ENCODE measurements at places on chromosomes 7 and 10.

DNA sequence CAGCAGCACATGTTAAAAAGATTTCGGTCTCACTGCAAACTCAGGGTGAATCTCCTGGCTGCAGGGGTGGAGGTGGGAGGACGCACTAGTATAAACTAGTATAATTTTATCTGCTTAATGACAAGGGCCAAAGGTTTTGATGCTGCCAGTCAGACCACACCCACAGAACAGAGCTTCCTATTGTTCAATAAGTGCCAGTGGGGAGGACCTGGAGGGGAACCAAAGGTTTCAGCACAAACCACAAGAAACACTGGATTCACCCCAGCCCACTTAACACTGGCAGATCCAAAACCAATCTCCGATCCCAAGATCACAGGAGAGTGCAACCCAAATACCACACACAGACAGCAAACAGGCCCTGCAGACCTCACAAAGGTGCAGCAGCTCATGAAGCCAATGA is 6.6 kb downstream of the VOPP1 start:
- no peak for DNase-seq

GRCh38 chr7:100154651-100155491 is 3.7 kb downstream of the TRAPPC14 start:
- no peak for DNase-seq

GRCh38 chr7:126436213-126436868 is 816.4 kb downstream of the GRM8 start:
- DNase-seq, result no peak

DNA sequence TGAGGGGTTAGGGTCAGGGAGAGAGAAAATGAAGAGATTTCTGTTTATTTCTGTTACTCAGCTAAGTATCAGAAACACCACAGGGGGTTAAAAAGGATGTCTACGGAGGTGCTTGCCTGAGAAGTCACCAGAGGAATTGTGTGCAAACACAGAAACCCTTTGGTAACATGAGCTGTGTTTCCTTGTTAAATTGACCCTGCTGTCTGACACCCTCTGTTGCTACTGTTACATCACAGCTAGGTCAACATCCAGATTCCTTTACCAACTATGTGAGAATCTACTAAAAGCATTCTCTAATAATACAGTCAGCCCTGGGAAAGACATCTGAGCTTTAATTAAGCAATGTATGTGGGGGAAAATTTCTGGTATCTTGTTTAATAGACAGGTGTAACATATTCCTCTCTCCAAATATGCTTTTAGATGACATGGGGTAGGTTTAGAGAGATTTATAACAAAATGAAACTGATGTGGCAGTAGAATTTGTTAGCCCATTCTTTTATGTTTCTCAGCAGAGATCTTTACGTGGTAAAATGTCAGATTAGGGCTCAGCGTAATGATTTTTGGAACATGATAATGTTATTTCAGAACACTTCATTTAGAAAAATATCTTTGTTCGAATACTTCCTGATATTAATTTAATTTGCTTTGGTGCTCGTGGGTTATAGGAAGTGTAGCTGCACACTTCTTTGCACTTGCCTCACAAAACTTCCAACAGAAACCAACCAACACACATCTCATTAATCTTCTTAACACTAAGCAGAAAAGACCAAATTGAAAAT is 168.0 kb upstream of the AHR start:
- DNase-seq, result no peak

DNA sequence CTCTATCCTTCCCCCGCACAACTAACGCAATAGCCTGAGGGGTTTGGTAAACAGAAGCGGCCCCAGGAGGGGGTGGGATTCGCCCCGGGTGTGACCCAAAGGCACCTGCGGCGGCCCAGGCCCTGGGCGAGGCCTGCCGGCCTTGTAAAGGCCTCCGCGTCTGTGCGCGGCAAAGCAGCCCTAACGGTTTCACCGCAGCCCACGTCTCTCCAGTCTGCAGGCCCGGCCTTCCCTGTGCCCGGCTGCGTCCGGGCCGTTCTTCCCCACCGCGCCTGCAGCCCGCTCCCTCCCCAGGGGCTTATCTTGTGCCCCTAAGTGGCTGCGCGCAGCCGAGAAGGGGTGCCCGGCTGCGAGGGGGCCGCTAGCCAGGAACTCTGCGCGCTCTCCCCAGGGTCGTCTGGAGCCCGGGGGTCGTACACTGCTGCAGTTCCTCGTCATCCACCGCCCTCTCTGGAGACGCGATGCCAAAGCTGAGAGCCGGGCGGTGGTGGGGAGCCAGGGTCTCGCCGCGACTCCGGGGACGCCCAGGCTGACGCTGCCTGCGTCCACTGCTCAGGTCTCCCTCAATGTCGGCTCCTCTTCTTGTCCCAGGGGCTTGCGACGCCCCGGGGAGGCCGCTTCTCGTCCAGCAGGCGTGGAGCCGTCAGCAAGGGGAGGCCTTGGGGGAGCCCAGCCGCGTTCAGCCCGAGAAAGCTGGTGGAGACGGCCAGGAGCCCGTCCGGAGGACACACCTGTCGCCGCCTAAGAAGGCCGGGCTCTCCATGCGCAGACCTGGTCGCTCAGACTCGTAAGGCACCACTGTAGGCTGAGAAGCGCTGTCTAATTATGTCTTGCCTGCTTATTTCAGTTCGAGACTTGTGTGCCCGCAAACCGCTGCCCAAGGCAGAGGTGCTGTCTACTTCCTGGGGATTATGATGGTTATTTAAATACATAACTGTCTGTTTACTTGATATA is 132.3 kb downstream of the SPAG6 start:
- DNase-seq, result no peak

DNA sequence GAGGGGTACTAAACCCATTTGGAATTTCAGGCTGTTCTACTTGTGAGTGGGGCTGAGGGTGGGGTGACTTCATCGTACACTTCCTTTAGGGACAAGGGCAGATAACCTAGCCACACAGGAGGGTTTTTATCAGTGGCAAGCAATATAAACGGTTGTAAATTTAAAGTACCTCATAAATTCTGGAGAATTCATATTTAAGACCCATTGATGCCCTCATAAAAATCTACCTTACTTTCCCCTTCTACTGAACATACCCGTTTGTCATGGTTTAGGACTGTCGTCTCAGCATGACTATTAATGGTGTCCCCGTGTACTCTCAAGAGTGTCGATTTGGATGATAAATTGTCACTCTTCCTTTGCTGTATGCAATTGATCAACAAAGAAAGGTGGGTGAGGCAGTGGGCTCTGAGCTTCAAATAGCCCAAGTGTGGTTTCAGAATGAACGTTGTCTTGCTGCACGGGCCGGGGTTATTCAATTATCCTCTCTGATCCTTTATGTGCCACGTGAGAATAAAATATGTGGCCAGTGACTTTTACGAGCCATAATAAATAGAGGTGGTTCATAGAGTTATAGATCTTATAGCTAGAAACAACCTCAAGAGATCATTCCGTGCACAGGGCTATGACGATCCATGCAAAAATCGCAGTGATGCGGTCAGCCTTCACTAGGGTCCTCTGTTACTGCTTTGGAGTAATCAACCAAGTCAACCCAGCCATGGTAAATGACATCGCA is 82.2 kb downstream of the FAM107B start:
- DNase-seq, result no peak

- DNase-seq, result no peak
Observed at GRCh38 chr10:112996462-112996861, 46.4 kb downstream of the TCF7L2 start.

DNA sequence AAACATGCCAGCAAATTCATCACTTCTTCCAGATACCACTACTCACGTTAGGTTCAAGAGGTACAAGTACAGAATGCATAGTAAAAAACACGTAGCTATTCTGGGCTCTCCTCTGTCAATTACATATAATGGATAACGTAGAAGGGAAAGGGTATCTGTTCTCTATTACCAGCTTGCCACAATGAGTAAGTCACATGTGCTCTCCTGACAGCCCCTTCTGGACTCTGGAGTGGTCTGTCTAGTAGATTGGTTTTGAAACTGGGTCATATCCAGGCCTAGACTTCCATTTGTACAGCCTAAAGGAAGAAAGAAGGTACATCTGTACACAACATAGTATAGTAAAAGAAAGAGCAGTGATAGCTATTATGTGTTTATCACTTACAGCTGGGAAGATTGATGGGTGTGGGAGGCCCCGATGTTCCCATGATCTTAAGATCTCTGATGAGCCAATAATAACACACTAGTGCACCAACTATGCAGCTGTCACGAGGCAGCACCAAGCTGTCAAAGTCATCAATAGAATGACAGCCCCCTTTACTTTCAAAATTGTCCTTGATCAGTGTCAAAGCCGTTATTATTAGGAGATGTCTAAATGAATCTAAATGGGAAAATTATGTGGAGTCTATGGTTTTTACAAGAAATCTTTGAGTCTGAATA is 161.9 kb upstream of the AGK start:
- DNase-seq, result no peak

DNA sequence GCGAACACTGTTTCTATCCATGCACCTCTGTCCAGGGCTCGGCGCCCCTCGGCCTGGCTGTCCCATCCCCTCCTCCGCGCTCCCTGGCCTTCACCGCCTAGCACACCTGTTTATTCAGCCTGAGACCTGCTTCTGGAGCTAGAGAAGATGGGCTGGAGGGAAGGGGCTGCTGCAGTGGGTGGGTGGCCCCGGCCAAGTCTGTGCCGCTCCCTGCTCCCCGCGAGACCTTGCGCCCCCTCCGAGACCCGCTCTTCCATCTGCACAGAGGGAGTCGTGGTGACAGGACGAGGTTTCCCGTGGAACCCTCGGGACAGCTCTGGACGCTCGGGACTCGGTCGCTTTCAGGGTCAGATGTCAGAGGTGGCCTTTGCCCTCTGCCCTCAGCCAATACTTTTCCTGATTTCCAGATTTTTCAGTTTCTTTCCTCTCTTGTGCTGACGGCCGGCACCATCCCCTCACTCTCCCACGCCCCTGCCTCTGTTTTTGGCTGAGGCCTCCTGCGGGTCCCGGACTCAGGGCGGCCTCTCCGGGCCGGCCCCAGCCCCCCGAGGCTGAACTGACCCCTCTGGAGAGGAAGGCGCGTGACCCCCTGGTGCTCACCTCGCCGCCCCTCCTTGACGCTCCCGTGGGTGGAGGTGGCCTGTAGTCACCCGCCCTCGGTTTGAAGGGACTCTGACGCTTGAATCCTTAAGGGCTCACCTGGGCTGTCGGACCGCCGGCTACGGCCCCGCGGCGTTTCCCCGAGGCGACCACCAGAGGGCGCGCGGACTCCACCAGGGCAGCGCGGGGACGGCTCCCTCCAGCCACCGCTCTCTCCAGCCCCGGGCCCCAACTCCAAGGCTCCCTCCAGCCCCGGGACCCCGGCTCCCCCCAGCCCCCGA is 15.6 kb downstream of the SHH start:
- DNase-seq, result peak; percentile 49

- no peak for DNase-seq
Observed at GRCh38 chr7:51276967-51277366, 39.6 kb downstream of the COBL start.

GRCh38 chr10:75159519-75159918 is 48.1 kb downstream of the SAMD8 start:
- DNase-seq, result no peak

DNA sequence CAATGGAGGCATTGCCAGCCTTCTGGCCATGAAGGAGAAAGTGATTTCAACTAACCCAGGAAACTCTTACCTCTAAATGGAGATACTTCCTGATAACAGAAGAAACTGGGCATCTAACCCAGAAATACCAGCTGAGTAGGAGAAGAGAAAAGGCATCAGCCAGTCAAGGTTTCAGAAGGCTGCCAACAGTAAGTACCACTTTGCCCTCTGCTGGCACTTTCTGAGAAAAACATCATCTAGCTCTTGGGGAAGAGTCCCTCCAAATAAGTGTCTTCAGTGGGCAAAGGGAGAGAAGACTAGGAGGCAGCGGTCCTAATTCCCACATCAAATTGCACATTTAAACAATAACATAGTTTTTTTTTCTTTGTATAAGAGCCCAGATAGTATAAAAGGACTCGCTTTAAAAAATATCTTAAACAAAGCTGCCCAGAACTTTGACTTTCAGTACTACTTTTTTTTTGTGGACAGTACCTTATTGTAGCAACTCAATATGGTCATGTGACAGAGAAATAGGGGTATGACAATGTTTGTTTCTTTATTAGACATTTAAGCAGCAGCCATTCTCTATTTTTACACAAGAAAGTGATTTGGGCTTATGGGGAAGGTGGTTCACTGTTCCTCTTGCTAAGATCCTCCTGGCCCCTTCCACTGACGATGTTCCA is 157.3 kb downstream of the CTTNBP2 start:
- DNase-seq, result no peak

DNA sequence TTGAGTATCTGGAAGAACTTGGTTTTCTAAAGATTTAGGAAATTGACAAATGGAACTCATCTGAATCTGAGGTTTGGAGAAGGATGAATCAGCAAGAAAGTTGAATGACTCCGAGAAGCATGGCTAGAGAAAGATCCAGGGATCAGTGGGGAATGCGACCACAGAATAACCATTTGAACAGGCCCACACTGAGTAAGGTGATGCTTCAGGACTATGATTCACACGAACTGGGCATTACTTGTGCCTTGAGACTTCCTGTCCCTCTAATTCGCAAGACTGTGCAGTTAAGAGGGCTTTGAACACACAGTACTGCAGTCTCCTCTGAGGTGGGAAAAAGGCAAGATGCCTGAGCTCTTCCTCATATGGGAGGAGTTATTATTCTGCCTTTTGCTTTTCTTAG is 395.5 kb upstream of the POM121L12 start:
- no peak for DNase-seq

All from stimulated activated CD8-positive, alpha-beta memory T cell treated with anti-CD3 and anti-CD28 coated beads, Interleukin-7, amount 100 ng/mL, for 24 hours (primary cell).